Adrenal gland (tissue), 19 donors: ENCODE measurements at places on chromosomes 2 and 18. TPM values are rescaled to one million over a fixed set of nuclear protein-coding genes. Genes with fewer than 3 reads are reported as not detected.

- no peak for DNase-seq
- no peak overlapping the region for H3K4me3 ChIP-seq
- no peak overlapping the region for H3K27ac ChIP-seq
- H3K36me3 ChIP-seq: no peaks in the 10 kb centered on the region
- no peaks in the 10 kb centered on the region for H3K4me1 ChIP-seq
- no peaks in the 10 kb centered on the region for H3K27me3 ChIP-seq
Observed at GRCh38 chr2:132984731-132985130, 314.7 kb upstream of the LYPD1 start.

GRCh38 chr2:19643117-19643518 is 258.7 kb downstream of the TTC32 start:
- H3K36me3 ChIP-seq: no peaks in the 10 kb centered on the region
- no peaks in the 10 kb centered on the region for H3K4me1 ChIP-seq
- H3K27me3 ChIP-seq: no peaks in the 10 kb centered on the region
- H3K4me3 ChIP-seq: no peak overlapping the region

GRCh38 chr2:135164431-135164830 is 112.3 kb downstream of the RAB3GAP1 start:
- no peak overlapping the region for H3K27ac ChIP-seq
- no peak overlapping the region for H3K4me3 ChIP-seq
- H3K4me1 ChIP-seq: no peaks in the 10 kb centered on the region
- H3K36me3 ChIP-seq: peaks cover 47% of the 10 kb centered on the region
- DNase-seq: no peak

GRCh38 chr18:22471546-22472131 is 53.9 kb upstream of the CTAGE1 start:
- no peaks in the 10 kb centered on the region for H3K36me3 ChIP-seq
- H3K4me3 ChIP-seq: no peak overlapping the region
- H3K27me3 ChIP-seq: no peaks in the 10 kb centered on the region
- peaks cover 19% of the 10 kb centered on the region for H3K4me1 ChIP-seq
- DNase-seq: peak; percentile 94

- no peak for DNase-seq
- no peaks in the 10 kb centered on the region for H3K27me3 ChIP-seq
- no peak overlapping the region for H3K27ac ChIP-seq
- H3K4me3 ChIP-seq: no peak overlapping the region
- no peaks in the 10 kb centered on the region for H3K4me1 ChIP-seq
Observed at GRCh38 chr18:7808992-7809391, 241.9 kb downstream of the PTPRM start.

DNA sequence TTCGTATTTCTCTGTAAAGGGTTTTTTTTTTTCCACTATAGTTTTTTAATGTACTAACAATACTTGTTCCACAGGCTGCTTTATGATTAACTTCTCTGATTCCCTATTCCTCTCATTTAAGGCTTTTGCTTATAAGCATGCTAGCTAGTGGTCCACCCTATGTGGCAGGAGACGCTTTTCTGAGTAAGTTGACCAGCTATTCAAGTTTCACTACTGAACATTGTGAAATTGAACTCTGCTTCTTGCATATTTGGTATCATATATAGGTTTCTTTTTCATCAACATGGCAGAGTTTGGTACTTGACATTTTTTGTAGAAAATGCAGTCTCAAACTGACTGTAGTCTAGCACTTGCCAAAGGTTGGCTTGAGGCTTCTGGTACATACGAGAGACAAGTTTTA is 74.2 kb downstream of the OTX1 start:
- H3K4me1 ChIP-seq: no peaks in the 10 kb centered on the region
- no peaks in the 10 kb centered on the region for H3K36me3 ChIP-seq
- no peaks in the 10 kb centered on the region for H3K27me3 ChIP-seq
- no peak overlapping the region for H3K27ac ChIP-seq
- DNase-seq: no peak
- H3K4me3 ChIP-seq: no peak overlapping the region

DNA sequence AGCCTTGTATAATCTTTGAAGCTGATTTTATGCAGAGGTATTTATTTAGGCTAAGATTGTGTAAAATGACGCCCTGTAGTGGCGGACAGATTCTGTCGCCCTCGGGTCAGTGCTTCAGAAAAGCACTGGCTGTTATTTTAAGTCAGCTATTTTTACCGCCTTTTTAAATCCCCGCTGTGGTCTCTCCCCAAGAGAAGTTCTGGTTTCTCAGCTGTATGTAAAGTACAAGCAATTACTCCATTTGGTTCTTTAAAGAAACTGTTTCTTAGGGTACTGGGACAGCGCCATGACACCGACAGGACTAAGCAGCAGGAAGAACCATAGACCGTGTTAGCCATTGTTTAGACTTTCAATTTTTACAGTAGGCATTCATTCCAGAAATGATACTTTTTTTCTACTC is 65.0 kb downstream of the UGGT1 start:
- no peak overlapping the region for H3K27ac ChIP-seq
- DNase-seq: no peak
- no peak overlapping the region for H3K4me3 ChIP-seq
- peaks cover 12% of the 10 kb centered on the region for H3K4me1 ChIP-seq

- H3K4me1 ChIP-seq: peaks cover 18% of the 10 kb centered on the region
- no peak for DNase-seq
- no peak overlapping the region for H3K27ac ChIP-seq
- no peak overlapping the region for H3K4me3 ChIP-seq
Observed at GRCh38 chr2:157785866-157786662, 90.1 kb downstream of the ACVR1 start.

GRCh38 chr2:223123855-223124610 is 72.0 kb downstream of the KCNE4 start:
- no peak overlapping the region for H3K4me3 ChIP-seq
- H3K27ac ChIP-seq: no peak overlapping the region
- no peak for DNase-seq
- H3K4me1 ChIP-seq: no peaks in the 10 kb centered on the region

DNA sequence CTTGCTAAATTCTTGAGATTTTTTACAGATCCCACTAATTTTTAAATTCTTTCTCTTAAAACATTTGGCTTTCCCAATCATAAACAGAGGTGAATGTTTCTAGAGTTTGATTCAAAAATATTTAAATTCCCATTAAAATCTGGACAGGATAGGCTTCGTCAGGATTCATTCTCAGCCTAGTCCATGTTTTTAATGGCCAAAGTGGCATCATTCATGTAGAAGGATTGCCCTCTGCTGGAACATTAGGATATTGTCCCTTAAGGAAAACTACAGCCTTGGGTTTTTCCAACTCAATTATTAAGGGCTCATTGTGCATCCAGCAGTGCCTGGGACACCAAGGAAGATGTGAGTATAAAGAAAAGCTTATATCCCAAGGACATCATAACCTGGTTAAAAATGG is 71.7 kb downstream of the TPGS2 start:
- H3K36me3 ChIP-seq: no peaks in the 10 kb centered on the region
- no peak overlapping the region for H3K4me3 ChIP-seq
- no peaks in the 10 kb centered on the region for H3K4me1 ChIP-seq
- H3K27me3 ChIP-seq: no peaks in the 10 kb centered on the region

DNA sequence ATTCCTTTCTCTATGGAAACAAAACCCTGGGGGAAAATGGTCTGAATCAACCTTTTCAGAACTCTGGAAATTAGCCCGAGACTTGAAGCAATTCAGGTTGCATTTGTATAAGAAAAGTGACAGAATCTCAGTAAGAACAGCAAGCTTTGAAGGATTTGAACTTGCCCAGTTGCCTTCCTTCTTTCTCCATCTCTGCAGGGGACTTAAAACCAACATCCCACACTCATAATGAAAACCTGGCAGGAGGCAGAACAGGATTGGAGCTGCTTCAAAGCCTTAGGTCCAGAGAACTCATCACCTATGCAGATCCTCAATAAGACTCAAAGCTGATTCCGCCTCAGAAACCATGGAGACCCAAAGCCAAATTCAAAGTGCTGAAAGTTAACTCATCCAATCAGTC is 790.5 kb upstream of the ID2 start:
- H3K36me3 ChIP-seq: no peaks in the 10 kb centered on the region
- no peaks in the 10 kb centered on the region for H3K27me3 ChIP-seq
- H3K4me1 ChIP-seq: no peaks in the 10 kb centered on the region
- no peak overlapping the region for H3K4me3 ChIP-seq
- no peak for DNase-seq
- no peak overlapping the region for H3K27ac ChIP-seq

DNA sequence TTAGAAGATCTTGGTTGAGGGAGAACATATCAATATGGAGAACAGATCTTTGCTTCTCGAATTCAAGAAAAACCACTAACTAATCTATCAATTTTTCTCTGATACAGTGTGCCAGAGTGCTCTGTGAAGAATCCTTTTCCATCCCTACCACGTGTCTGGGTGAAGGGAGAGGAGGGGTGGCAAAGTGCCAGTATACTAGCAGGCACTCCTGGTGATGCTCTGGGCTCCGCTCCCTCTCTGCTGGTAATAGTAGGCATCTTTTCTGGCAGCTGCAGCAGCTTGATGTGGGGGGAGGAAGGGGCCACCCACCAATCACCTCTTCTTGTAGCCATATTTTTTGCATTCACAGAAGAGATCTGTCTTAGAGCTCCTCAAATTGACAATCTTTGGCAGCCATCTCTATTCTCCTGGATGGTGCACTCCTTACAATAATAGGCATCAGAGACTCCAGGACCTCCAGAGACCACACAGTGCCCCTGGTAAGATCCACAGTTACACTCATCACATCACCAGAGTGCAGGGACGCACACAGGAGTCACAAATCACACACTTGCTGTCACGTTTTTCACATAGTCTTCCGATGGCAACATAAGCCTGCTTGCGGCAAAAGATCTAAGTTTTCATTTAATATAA is 15.7 kb downstream of the STK39 start:
- no peak for DNase-seq
- H3K4me3 ChIP-seq: no peak overlapping the region
- H3K36me3 ChIP-seq: no peaks in the 10 kb centered on the region

DNA sequence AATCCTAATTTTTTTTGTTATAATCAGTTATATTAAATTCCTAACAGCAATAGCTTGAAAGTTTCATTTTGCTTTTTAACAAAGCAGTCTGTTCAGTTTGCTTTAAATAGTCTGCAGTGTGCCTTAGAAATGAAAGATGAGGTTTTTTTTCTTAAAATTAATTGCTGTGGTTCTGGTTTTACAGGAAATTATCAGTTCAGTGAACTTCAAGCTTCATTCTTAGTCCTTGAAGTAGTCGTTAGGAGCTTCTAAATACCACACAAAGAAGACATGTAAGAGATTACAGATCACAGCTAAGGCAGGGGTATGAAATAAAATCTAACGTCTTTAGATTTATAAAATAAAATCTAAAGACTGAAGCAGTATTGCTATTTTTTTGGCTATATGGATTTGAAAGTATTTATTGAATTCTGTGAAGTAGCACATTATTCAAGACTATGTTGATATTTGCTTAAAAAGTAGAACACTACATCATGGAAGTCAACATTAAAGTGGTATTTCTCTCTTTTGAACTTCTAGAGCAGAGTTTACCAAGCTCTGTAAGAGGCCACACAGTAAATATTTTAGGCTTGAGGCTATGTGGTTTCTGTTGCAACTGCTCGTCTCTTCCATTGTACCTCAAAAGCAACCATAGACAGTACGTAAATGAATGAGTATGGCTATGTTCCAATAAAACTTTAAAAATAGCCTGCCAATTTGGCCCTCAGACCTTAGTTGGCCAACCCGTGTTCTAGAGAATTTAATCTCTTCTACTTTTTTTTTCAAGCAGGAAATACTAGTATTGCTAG is 81.5 kb upstream of the STON1 start:
- no peaks in the 10 kb centered on the region for H3K27me3 ChIP-seq
- H3K27ac ChIP-seq: peak overlapping the region; percentile 17
- peaks cover 28% of the 10 kb centered on the region for H3K4me1 ChIP-seq
- no peak overlapping the region for H3K4me3 ChIP-seq

- H3K27me3 ChIP-seq: no peaks in the 10 kb centered on the region
- no peak overlapping the region for H3K4me3 ChIP-seq
- peak; percentile 58 for DNase-seq
- H3K36me3 ChIP-seq: no peaks in the 10 kb centered on the region
- peak overlapping the region; percentile 85 for H3K27ac ChIP-seq
Observed at GRCh38 chr2:239274391-239275043, 126.3 kb downstream of the HDAC4 start.

GRCh38 chr2:127110985-127111384 is 4.0 kb upstream of the BIN1 start:
- no peaks in the 10 kb centered on the region for H3K36me3 ChIP-seq
- H3K4me1 ChIP-seq: peaks cover 13% of the 10 kb centered on the region
- no peaks in the 10 kb centered on the region for H3K27me3 ChIP-seq
- H3K27ac ChIP-seq: no peak overlapping the region
- H3K4me3 ChIP-seq: no peak overlapping the region

DNA sequence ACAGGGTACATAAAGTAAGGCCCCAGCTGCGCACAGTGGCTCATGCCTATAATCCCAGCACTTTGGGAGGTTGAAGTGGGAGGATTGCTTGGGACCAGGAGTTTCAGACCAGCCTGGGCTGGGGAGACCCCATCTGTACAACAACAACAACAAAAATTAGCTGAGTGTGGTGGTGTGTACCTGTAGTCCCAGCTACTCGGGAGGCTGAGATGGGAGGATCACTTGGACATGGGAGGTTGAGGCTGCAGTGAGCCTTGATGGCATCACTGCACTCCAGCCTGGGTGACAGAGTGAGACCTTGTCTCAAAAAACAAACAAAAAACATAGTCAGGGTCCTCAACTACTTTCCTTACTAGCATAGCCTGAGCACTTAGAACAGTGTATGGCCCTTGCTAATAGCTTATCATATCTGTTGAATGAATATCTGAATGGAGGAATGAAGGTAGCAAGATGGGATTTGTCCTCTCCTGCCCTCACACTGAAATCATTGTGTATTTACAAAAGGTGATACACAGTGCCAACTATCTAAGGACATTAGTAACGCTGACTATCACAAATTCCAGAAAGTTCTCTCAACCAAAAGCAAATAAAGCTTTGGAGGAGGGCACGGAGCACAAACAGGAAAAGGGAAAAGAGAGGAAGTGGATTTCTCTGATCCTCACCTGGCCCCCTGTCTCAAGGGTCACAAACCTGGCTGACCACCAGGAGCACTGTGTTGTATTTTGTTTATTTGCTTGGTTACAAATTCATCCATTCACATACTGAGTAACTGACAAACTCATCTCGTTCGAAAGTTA is 38.1 kb downstream of the L3MBTL4 start:
- H3K4me3 ChIP-seq: no peak overlapping the region
- no peaks in the 10 kb centered on the region for H3K27me3 ChIP-seq
- no peaks in the 10 kb centered on the region for H3K4me1 ChIP-seq
- no peak for DNase-seq
- H3K36me3 ChIP-seq: no peaks in the 10 kb centered on the region

GRCh38 chr2:14891546-14891945 is 259.0 kb downstream of the LRATD1 start:
- H3K4me3 ChIP-seq: no peak overlapping the region
- H3K36me3 ChIP-seq: no peaks in the 10 kb centered on the region
- DNase-seq: no peak
- H3K27me3 ChIP-seq: no peaks in the 10 kb centered on the region

The RTKN gene
- total RNA-seq: 9.7 TPM

The SS18 gene
- 127 TPM for total RNA-seq

The SP9 gene
- total RNA-seq: not detected

The CYS1 gene
- 2.6 TPM for total RNA-seq

The MYO7B gene
- total RNA-seq: 0.18 TPM

The PAX8 gene
- total RNA-seq: 5.1 TPM

The LRATD1 gene
- 2.3 TPM for total RNA-seq

The CAPG gene
- total RNA-seq: 39.6 TPM

The LIMS4 gene
- total RNA-seq: 10.6 TPM

The C2orf66 gene
- total RNA-seq: not detected

The GKN1 gene
- total RNA-seq: 0.31 TPM

The CFC1 gene
- total RNA-seq: 0.11 TPM
